Fibroblast of skin of left quadriceps (primary cell): ENCODE measurements at places on chromosomes 4 and X.
A peak's percentile ranks its signal among the peaks of the same experiment; 100 is the strongest.

- DNase-seq, result no peak
These were observed 159.9 kb downstream of the MGST2 start for GRCh38 chr4:139825523-139826014.

DNA sequence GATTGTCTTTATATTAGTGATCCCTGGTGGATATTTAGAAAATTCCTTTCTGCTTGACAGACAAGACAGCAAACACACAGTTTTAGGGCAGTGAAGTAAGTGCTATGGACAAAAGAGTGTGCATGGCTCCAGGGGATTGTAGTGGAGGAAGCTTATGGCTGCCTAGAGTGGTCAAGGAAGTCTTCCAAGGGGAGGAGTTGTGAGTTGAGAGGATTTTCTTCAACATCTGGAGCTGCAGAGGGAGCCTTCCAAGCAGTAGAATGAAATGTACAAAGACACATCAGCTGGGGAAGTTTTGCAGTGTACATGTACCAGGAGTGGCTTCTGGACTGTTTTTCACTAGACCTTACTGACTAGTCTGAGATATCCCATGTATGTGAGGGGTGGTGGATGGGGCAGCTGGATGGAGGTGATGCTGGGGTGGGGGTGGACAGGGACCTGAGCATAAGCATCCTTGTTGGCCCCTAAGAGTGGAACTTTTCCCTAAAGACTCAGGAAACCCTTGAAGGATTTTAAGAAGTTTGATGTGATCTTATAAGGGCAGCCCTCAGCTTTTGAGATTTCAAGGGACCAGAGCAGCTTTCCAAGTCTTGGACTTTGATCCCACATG lies 160.5 kb upstream of the TAPT1 start:
- no peak for DNase-seq

GRCh38 chr4:38279077-38279476 lies 318.9 kb downstream of the PTTG2 start:
- no peak for DNase-seq

DNA sequence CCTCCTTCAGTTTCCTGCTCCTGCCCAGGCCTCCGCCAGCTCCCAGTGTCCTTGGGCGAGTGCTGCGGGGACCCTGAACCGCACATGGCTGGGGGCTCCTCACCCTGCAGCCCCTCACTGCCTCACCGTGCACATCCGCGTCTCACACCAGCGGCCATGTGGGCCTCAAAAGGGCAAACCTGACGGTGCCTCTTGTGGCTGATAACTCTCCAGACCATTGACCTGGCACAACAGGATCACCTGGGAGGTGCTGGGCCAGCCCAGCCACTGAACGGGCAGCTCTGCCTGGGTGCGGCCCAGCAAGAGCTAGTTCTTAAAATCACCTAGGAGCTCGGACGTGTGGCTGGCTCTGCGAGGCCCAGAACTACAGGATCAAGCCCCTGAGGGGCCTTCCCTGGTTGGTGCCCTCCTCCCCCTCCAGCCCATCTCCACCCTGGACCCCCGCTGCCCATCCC lies 4.1 kb upstream of the S100P start:
- no peak for DNase-seq

GRCh38 chr4:26619784-26620183 lies 35.9 kb downstream of the TBC1D19 start:
- peak; percentile 12 for DNase-seq

DNA sequence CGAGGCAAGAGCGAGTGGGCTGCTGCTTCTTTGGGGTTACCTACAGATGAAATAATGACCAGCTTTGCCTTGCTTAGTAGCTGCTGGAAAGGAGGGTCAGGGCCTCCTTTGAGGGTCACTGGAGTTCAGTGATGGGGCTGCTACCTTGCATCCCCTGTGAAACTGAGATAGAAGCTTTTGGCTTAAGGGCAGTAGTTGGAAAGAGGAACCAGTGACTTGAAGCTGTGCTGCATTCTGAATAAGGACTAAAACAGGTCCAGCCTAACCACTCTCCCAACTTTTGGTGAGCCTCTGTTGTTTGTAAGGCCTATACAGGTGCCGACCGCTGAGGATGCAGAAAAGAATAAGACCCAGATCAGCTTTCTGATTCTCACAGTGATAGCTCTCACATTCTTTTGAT lies 41.2 kb downstream of the RASL11B start:
- DNase-seq, result no peak
